Ovary (tissue), 10 donors: ENCODE measurements at places on chromosomes 1 and 21. TPM values are rescaled to one million over a fixed set of nuclear protein-coding genes. Genes with fewer than 3 reads are reported as not detected.

Gene C8B
- not detected for total RNA-seq

Gene KLHL17
- total RNA-seq = 1.5 TPM

GRCh38 chr1:112929979-112930378, 26.0 kb downstream of the SLC16A1 start:
- no peak for DNase-seq

Gene CDCA8
- total RNA-seq = 0.60 TPM

GRCh38 chr1:15020943-15021745, 132.4 kb upstream of the TMEM51 start:
- peak; percentile 25 for DNase-seq

DNA sequence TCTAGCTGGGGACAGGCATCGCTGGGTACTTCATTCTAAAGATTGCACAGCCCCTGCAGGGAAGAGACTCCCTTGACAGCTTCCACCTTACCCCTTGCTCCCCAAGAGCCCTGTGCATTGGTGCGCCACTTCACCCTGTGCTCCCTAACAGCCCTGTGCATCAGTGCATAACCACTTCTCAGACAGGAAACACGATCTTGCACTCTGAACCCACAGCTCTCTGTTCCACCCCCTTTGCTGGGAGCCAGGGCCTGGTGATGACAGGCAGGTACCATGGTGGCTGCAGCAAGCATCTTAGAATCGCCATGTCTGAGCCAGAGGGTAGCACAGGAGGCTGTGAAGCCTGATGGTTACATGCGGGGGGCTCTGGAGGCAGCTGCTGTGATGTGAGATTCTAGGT, 5.0 kb downstream of the ALPL start:
- no peak for DNase-seq

GRCh38 chr1:192807211-192808162, 1.4 kb upstream of the RGS2 start:
- no peak for DNase-seq

Gene FMN2
- 4.2 TPM for total RNA-seq

Gene CA6
- not detected for total RNA-seq

- DNase-seq = peak; percentile 75
These were observed at the start of gene ZFYVE9 for GRCh38 chr1:52141513-52142219. Gene ZFYVE9 (plus strand): TSS chr1:52142089. CDS start chr1:52233207, 91,118 bp downstream.

- no peak for DNase-seq
These were observed 114.4 kb upstream of the COL6A1 start for GRCh38 chr21:45867041-45867666.

- DNase-seq = no peak
These were observed 14.1 kb downstream of the INPP5B start for GRCh38 chr1:37932759-37933158.
